Cortex of kidney (tissue), 1 donor: ENCODE measurements at places on chromosomes 6 and 20.

DNA sequence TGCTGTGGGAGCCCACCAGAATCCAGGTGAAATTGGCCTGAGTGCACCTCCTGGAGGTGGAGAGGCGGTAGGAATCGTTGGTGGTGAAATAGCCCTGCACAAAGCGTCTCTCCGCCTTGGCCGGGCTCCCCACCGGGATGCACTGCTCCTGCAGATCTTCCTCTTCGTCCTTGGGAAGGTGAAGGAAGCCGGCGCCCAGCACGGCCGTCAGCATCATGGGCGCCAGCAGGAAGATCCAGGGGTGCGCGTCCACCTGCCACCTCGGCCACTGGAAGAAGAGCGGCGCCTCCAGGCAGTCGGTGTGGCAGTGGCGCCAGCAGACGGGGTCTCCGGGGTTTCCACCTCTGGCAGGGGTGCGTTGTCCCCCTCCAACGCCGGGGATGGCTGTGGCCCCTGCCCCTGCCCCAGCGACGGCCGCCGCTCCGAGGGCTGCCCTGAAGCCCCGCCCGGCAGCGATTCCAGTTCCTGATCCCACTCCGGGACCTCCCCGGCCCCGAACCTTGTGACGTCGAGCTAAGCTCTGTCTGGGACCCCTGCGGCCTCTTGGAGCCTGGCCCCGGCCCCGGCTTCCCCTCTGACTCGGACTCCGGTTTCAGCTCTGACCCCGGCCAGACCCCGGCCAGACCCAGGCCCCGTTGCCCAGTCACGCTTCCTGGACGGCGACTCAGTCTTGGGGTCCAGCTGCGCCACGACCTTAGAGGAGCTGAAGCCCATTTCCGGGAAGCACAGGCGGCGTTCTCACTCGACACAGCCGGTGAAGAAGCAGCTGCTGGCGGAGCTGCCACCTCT lies 91.9 kb downstream of the CD164 start:
- DNase-seq = no peak

GRCh38 chr20:33475381-33476152 lies 14.3 kb upstream of the CBFA2T2 start:
- DNase-seq = no peak

DNA sequence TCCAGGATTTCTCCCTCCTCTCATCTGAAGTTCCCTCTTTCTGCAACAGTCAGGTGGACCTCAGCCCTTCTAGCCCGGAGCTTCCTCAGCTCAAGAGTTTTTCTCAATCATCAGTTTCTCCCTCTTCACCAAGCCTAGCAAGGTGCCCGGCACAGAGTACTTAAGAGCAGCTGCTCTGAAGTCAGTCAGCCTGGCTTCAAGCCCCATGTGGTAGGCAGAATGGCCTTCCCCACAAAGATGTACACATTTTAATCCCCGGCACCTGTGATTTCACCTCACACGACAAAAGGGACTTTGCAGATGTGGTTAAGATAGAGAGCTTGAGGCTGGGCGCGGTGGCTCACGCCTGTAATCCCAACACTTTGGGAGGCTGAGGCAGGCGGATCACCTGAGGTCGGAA lies 15.1 kb upstream of the RBPJL start:
- DNase-seq = no peak

GRCh38 chr6:34601706-34602105 lies 45.6 kb upstream of the SPDEF start:
- no peak for DNase-seq
